ENCODE measurements at places on chromosomes 3 and 15.

GRCh38 chr3:191476066-191476772 lies 15.3 kb downstream of the PYDC2 start:
- no peak for DNase-seq

DNA sequence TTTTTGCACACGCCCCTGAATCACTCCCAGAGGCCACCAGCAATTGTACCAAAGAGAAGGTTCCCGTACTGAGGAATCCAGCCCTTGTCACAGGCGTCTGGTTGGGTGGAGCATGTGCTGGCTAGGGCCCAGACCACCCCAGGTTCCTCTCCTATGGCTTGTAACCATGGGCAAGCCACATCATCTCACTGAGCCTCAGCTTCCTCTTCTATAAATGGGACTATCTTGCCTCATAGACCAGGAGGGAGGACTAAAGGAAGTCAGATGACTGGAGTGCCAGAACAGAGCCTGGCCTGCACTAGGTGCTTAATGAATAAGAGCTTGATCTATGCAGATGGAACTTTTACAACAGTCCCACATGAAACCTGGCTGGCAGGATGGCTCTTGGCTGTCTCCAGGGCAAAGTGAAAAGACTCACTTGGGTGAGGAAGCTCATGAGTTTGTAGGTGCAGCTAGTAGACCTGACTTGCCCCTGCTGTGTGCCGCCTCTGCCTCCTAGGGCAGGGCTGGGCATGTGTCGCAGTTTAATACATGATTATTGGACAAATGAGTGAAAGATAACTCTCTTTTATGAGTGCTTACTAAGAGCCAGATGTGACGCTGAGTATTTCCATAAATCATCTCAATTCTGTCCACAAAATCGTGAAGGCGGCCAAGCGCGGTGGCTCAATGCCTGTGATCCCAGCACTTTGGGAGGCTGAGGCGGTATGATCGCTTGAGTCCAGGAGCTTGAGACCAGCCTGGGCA lies 29.3 kb downstream of the CTSH start:
- no peak for DNase-seq

GRCh38 chr3:170589113-170589512 lies 3.2 kb upstream of the SLC7A14 start:
- no peak for DNase-seq

GRCh38 chr3:188649521-188649920 lies 495.6 kb downstream of the LPP start:
- no peak for DNase-seq

- DNase-seq: no peak
Observed at GRCh38 chr15:42319206-42319605, 40.1 kb upstream of the CAPN3 start.

GRCh38 chr3:18445401-18446148 lies 20.4 kb upstream of the SATB1 start:
- no peak for DNase-seq

- DNase-seq: no peak
Observed at GRCh38 chr15:98412852-98413251, 235.5 kb upstream of the IGF1R start.

Measured in AG09319 (cell line).